NCI-H1105 treated with DMSO at 0.1 percent for 48 hours (cell line): ENCODE measurements at places on chromosomes 5 and 9.

GRCh38 chr9:68964102-68964541 is 49.8 kb downstream of the PRKACG start:
- no peak for DNase-seq

DNA sequence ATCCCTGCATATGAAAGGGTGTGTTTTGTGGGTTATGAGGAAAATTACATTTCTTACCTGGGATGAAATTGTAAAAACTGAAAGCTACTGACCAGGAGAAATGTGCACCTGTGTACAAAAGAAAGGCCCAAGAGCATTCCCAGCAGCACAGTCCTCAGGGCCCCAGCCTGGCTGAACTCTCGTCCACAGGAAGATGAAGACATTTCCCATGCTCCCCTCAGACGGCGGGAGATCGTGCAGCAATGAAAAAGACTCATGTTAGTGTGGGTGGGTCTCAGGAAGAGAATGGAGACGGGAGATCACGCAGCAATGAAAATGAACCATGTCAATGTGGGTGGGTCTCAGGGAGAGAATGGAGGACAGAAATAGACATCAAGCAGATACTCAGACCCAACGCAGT is 12.6 kb upstream of the LCN15 start:
- no peak for DNase-seq

DNA sequence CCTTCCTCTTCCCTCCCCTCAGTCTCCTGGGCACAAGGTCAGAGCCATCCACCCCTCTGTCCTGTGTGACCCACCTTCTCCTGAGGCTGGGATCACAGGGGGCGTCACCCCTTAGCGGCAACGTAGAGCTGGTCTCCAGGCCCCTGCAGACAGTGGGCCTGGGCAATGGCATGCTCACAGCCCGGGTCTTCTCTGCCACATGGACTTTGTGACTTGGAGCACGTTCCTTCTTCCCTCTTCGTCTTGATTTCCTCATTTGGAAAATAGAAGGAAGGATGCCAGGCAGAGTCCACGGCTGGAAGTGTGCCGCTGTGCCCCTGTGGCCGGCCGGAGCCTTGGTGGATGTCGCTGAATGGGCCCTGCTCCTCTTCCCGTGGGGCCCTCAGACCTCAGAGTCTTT is 10.0 kb downstream of the RXRA start:
- DNase-seq = no peak

DNA sequence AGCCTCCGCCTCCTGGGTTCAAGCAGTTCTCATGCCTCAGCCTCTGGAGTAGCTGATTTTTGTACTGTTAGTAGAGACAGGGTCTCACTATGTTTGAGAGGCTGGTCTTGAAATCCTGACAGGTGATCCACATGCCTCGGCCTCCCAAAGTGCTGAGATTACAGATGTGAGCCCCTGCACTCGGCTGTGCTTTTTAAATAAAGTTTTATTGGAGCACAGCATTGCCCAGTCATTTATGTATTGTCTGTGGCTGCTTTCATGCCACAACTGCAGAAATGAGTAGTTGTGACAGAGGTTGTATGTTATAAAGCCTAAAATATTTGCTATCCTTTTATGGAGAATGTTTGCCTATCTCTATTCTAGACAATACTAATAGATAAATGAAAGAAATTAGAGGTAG is 169.2 kb downstream of the AOPEP start:
- no peak for DNase-seq

GRCh38 chr9:132788378-132788777 is 89.7 kb downstream of the AK8 start:
- DNase-seq = no peak
